CD8-positive, alpha-beta memory T cell (primary cell): ENCODE measurements at places on chromosomes 16 and 17. TPM values are rescaled to one million over a fixed set of nuclear protein-coding genes. Genes with fewer than 3 reads are reported as not detected.

- no peaks in the 10 kb centered on the region for H3K36me3 ChIP-seq
- H3K4me1 ChIP-seq: no peaks in the 10 kb centered on the region
- H3K27me3 ChIP-seq: no peaks in the 10 kb centered on the region
- H3K27ac ChIP-seq: no peak overlapping the region
- no peak overlapping the region for H3K4me3 ChIP-seq
- no peak for DNase-seq
Observed at GRCh38 chr16:19861811-19862327, 22.8 kb downstream of the GPRC5B start.

- no peaks in the 10 kb centered on the region for H3K4me1 ChIP-seq
- H3K4me3 ChIP-seq: no peak overlapping the region
- H3K27ac ChIP-seq: peak overlapping the region; percentile 73
- no peaks in the 10 kb centered on the region for H3K36me3 ChIP-seq
- no peak for DNase-seq
Observed at GRCh38 chr16:85321509-85322271, 209.4 kb upstream of the CIBAR2 start.

GRCh38 chr17:73863761-73864535 lies 219.7 kb upstream of the SDK2 start:
- H3K4me3 ChIP-seq: no peak overlapping the region
- no peaks in the 10 kb centered on the region for H3K36me3 ChIP-seq
- H3K27ac ChIP-seq: no peak overlapping the region
- no peaks in the 10 kb centered on the region for H3K4me1 ChIP-seq

GRCh38 chr16:88760424-88761142 lies 24.4 kb downstream of the PIEZO1 start:
- peak overlapping the region; percentile 20 for H3K27ac ChIP-seq
- no peaks in the 10 kb centered on the region for H3K36me3 ChIP-seq
- DNase-seq: no peak
- no peak overlapping the region for H3K4me3 ChIP-seq

- no peaks in the 10 kb centered on the region for H3K36me3 ChIP-seq
- no peaks in the 10 kb centered on the region for H3K4me1 ChIP-seq
- H3K27me3 ChIP-seq: no peaks in the 10 kb centered on the region
- DNase-seq: no peak
Observed at GRCh38 chr16:79348521-79349306, 251.8 kb downstream of the MAF start.

GRCh38 chr16:80389338-80389737 lies 151.5 kb upstream of the DYNLRB2 start:
- H3K27me3 ChIP-seq: no peaks in the 10 kb centered on the region
- no peak overlapping the region for H3K4me3 ChIP-seq

- no peak for DNase-seq
- H3K27me3 ChIP-seq: peaks cover 13% of the 10 kb centered on the region
- H3K4me1 ChIP-seq: peaks cover 7% of the 10 kb centered on the region
- no peaks in the 10 kb centered on the region for H3K36me3 ChIP-seq
Observed at GRCh38 chr17:9645851-9646545, 681 bp downstream of the USP43 start.

DNA sequence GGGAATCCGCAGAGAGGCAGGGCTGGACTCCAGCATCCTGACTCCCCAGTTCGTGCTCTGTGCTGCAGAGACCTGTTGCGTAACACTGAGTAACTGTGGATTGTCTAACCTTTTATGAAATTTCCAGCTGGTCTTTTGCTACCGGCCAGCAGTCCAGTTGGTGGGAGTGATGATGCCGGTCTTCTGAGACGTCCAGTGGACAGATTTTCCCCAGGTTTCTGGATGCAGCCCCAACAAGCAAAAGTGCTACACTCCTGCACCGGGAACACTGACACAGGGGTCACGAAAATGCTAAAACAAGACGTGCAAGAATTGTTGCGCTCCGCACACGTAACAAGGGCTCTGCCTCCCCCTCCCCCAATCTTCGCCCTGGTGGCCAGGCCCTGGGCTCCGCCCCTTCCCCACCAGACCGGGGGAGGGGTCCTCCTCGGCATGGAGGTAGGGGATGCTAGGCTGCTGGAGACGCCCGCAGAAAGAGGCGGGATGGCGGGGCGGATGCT lies 701 bp upstream of the MRC2 start:
- H3K4me3 ChIP-seq: peak overlapping the region; percentile 32
- no peak overlapping the region for H3K27ac ChIP-seq
- no peaks in the 10 kb centered on the region for H3K36me3 ChIP-seq
- H3K4me1 ChIP-seq: peaks cover 7% of the 10 kb centered on the region
- H3K27me3 ChIP-seq: no peaks in the 10 kb centered on the region
- DNase-seq: no peak

- no peaks in the 10 kb centered on the region for H3K27me3 ChIP-seq
- H3K4me1 ChIP-seq: peaks cover 18% of the 10 kb centered on the region
- no peaks in the 10 kb centered on the region for H3K36me3 ChIP-seq
- DNase-seq: no peak
- no peak overlapping the region for H3K4me3 ChIP-seq
Observed at GRCh38 chr17:28368306-28368831, 1.7 kb downstream of the VTN start.

- H3K36me3 ChIP-seq: no peaks in the 10 kb centered on the region
- H3K4me1 ChIP-seq: peaks cover 44% of the 10 kb centered on the region
- no peak overlapping the region for H3K4me3 ChIP-seq
- peak overlapping the region; percentile 55 for H3K27ac ChIP-seq
- no peaks in the 10 kb centered on the region for H3K27me3 ChIP-seq
Observed at GRCh38 chr16:30567991-30568638, 3.4 kb downstream of the ZNF688 start.

BLMH gene
- polyA plus RNA-seq: 28.3 TPM
